Dorsolateral prefrontal cortex (tissue), 122 donors: ENCODE measurements at places on chromosomes 6 and 20. TPM values are rescaled to one million over a fixed set of nuclear protein-coding genes. Genes with fewer than 3 reads are reported as not detected.

SERPINB1 gene
- 18.3 TPM for total RNA-seq

HLA-DMB gene
- total RNA-seq: 15.9 TPM

MED23 gene
- 35.7 TPM for total RNA-seq

SIRPD gene
- 0.59 TPM for total RNA-seq

AVP gene
- total RNA-seq: 0.83 TPM

TOP1 gene
- 41.4 TPM for total RNA-seq

VARS2 gene
- 59.3 TPM for total RNA-seq

GRM4 gene
- 9.5 TPM for total RNA-seq
